Stimulated activated CD8-positive, alpha-beta memory T cell treated with anti-CD3 and anti-CD28 coated beads, Interleukin-7, amount 100 ng/mL, for 1 hour (primary cell): ENCODE measurements at places on chromosomes 2 and 18.

DNA sequence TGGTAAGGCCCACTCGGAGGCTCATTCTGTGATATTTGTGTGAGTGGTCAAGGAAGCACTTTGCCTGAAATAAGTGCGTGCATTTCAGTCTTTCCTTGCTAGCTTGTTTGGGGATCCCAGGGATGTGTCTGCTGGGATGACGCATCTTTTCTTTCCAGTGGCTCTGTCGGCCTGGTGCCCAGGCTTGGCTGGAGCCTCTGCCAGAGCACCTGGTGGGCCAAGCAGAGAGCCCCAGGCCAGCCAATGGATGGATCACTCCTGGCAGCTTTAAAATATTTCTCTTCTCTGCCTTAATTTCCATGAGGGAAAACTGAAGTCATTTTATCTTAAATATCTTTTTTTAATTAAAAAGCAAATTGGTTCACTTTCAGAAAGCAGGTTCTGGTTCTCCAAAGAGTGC lies 501.8 kb upstream of the HS6ST1 start:
- DNase-seq = no peak

- DNase-seq = no peak
Measured at GRCh38 chr18:59468821-59469220, 109.8 kb upstream of the LMAN1 start.

DNA sequence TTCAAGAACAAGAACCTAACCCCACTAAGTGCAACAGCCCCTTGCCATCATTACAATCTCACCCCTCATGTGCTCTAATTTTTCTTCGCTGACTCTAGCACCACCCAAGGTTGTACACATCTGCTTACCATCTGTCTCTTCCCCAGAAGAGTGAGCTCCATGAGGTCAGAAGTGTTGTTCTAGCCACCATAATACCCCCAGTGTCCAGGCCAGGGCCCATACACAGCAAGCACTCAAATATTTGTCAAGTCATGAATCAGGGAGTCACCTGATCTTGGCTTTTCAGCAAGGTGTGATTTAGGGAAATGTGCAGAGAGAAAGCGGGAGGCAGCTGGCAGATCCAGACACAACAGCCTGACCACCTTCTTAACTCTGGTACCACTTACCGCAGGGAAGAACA lies 5.7 kb downstream of the ERCC3 start:
- no peak for DNase-seq

DNA sequence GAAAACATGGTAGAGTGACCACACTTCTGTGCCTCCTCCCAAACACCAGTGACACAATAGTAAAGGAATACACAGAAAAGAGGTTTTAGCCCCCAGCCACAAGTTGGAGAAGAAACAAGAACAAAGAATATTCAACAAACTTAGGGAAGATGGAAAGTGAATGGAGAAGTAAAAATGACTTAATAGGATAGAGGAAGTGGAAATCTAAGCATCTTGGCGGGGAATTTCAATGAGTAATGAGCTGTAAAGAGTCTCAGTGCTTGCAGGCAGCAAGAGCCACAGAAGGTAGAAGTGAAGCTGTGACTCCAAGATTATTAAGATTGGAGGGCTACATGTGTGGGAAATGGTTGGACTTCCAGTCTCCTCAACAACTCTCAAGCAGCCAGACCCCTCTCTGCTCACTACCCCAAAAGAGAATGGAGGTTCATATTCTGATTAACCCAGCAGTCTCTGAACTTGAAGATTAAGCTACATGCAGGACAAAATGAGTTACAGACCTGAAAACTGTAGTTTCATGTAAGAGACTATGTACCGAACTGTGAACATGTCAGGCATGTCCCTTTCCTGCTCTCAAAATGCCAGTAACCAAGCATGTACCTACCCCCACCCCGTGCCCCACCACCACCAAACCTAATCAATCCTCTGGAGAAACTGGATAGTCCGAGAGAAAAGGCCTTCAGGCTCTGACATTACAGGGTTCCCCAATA lies 16.9 kb upstream of the HNRNPLL start:
- DNase-seq = no peak
